ENCODE measurements at places on chromosomes 7 and 10. TPM values are rescaled to one million over a fixed set of nuclear protein-coding genes. Genes with fewer than 3 reads are reported as not detected.

GRCh38 chr10:118682533-118682932, 72.2 kb downstream of the CACUL1 start:
- no peak overlapping the region for H3K27ac ChIP-seq
- H3K36me3 ChIP-seq = peaks cover 11% of the 10 kb centered on the region
- no peak for DNase-seq

The FGF8 gene
- 0.82 TPM for total RNA-seq

GRCh38 chr7:13724977-13725566, 264.4 kb downstream of the ETV1 start:
- H3K36me3 ChIP-seq = no peaks in the 10 kb centered on the region
- no peak overlapping the region for H3K27ac ChIP-seq
- no peak overlapping the region for H3K4me3 ChIP-seq
- H3K27me3 ChIP-seq = no peaks in the 10 kb centered on the region
- no peak for DNase-seq

DNA sequence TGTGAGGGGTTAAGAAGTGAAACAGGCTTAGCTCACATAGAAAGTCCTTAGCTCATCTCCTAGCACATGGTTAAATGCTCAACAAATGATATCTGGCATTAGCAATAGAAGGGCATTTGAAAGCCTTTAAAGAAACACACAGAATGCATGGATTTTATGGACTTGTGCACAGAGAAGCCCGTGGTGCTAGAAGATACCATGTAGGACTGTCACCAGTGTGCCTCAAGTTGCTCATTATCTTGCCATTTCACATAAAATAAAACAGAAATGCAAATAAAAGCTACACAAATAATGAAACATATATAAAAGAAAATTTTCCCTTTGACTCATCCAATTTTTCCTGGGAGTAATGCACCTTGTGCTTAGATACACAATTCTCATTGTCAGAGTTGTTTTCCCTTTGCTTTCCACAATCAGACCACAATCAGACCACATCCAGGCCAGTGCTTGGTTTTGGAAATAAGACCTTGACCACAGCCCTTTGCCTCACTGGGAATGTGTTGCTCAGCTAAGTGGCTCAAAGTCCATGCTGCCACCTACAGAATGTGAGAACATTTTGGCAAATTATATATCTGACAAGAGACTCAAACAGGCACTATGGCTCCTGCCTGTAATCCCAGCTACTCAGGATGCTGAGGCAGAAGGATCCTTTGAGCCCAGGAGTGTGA, 9.5 kb upstream of the WDR11 start:
- no peaks in the 10 kb centered on the region for H3K4me1 ChIP-seq
- H3K27me3 ChIP-seq = peaks cover 32% of the 10 kb centered on the region
- no peaks in the 10 kb centered on the region for H3K36me3 ChIP-seq
- no peak overlapping the region for H3K4me3 ChIP-seq

The RNF32 gene
- total RNA-seq = 1.4 TPM

The DYNC1I1 gene
- 0.79 TPM for total RNA-seq

- H3K27ac ChIP-seq = no peak overlapping the region
- no peaks in the 10 kb centered on the region for H3K27me3 ChIP-seq
- no peaks in the 10 kb centered on the region for H3K36me3 ChIP-seq
- no peak overlapping the region for H3K4me3 ChIP-seq
These were observed 129.1 kb upstream of the ITGB1 start for GRCh38 chr10:33087152-33087551.

DNA sequence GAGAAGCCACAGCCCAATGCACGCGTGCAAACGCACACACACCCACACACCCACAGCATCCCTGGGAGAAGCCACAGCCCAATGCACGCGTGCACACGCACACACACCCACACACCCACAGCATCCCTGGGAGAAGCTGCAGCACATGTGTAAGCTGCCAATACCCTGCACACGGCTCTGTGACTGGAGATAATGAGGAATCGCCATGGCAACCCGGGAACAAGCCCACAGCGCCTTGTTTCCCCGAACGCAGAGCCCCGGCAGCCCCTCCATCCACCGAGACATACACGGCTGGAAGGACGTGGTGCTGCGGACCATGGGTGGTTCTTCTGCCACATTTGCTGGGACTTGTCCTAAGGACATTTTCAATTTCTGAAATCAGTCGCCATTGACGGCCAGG, 221.3 kb downstream of the PTPRN2 start:
- no peak for DNase-seq
- no peak overlapping the region for H3K4me3 ChIP-seq
- H3K27me3 ChIP-seq = peaks cover 32% of the 10 kb centered on the region
- peaks cover 7% of the 10 kb centered on the region for H3K4me1 ChIP-seq

GRCh38 chr10:119006451-119007210, 22.9 kb upstream of the NANOS1 start:
- no peak for DNase-seq
- H3K27me3 ChIP-seq = peaks cover 5% of the 10 kb centered on the region
- no peak overlapping the region for H3K4me3 ChIP-seq
- no peaks in the 10 kb centered on the region for H3K36me3 ChIP-seq
- H3K4me1 ChIP-seq = no peaks in the 10 kb centered on the region

- no peak overlapping the region for H3K27ac ChIP-seq
- H3K36me3 ChIP-seq = no peaks in the 10 kb centered on the region
- H3K27me3 ChIP-seq = peaks cover 16% of the 10 kb centered on the region
- DNase-seq = no peak
These were observed 115.3 kb downstream of the PLPP4 start for GRCh38 chr10:120572307-120572706.

DNA sequence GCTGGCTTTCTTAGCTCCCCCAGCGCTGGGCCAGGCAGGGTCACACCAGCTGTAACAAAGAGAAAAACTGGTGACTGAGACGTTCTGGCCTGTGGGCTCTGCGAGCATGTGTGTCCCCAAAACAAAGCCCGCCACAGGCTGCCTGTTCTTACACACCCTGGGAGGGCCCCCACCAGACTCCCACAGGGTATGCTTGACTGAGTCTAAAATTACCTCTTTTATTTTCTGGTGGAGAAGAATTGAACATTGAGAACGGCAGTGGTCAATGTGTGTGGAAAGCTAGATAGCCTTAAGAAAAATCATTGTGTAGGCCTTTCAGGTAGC, 808 bp downstream of the C10orf71 start:
- H3K27me3 ChIP-seq = peaks cover 19% of the 10 kb centered on the region
- no peak overlapping the region for H3K4me3 ChIP-seq
- no peak for DNase-seq
- no peak overlapping the region for H3K27ac ChIP-seq

DNA sequence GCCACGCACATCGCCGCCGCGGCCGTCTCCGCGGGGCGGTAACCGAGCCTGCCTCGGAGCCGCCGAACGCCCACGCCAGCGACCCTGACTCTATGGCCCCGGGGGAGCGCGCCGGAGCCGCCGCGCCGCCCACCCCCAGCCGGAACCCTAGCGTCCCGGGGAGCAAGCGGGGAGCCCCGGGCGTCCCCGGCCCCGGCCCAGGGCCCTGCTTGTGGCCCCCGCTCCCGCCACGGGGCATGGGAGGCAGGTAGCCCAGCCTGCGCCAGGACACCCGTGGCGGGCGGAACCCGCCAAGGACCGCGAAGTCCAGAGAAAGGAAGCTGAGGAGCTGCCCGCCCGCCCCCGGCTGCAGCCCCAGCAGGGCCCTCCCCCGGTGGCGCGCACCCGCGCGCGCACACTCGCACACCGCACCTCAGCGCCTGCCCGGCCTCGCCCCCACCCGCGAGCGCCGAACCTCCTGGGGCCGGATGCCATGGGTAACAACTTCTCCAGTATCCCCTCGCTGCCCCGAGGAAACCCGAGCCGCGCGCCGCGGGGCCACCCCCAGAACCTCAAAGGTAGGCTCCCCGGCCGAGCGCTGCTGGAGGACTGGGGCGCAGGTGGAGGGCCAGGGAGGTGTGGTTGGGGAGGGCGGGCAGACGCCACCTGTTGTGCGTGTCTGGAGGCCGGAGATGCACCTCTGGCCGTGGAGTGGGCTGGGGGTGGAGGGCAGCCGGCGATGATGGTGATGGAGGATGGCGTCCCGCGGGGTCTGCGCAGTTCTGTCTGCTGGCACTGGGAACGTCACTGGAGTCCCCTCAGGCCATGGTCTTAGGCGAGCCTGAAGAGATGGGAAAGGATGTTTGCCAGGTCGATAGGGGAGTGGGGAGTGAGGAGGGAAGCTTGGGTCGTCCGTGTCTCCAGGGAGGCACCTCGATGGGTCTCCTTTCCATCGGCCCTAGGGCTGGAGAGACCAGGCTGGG, 692 bp downstream of the NEURL1 start:
- no peak overlapping the region for H3K27ac ChIP-seq
- H3K36me3 ChIP-seq = no peaks in the 10 kb centered on the region
- H3K4me3 ChIP-seq = peak overlapping the region; percentile 91
- peaks cover 16% of the 10 kb centered on the region for H3K4me1 ChIP-seq

DNA sequence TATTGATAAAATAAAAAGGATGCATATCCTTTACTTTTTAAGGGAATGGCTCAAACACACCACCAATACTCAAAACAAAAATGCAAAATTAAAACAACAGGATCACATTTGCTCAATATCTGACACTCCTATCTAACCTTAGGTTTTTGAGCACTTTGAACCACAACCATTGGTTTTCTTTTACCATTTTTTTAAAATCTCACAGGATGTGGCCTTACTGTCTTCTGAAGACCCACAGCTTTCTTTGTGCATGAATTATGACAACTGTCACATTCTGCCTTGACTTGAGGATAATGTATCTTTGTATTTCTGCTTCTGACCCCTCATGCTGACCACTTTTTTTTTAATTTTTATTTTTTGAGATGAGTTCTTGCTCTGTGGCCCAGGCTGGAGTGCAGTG, 461.1 kb upstream of the NRP1 start:
- H3K27ac ChIP-seq = no peak overlapping the region
- peaks cover 15% of the 10 kb centered on the region for H3K4me1 ChIP-seq
- no peaks in the 10 kb centered on the region for H3K36me3 ChIP-seq
- no peaks in the 10 kb centered on the region for H3K27me3 ChIP-seq

DNA sequence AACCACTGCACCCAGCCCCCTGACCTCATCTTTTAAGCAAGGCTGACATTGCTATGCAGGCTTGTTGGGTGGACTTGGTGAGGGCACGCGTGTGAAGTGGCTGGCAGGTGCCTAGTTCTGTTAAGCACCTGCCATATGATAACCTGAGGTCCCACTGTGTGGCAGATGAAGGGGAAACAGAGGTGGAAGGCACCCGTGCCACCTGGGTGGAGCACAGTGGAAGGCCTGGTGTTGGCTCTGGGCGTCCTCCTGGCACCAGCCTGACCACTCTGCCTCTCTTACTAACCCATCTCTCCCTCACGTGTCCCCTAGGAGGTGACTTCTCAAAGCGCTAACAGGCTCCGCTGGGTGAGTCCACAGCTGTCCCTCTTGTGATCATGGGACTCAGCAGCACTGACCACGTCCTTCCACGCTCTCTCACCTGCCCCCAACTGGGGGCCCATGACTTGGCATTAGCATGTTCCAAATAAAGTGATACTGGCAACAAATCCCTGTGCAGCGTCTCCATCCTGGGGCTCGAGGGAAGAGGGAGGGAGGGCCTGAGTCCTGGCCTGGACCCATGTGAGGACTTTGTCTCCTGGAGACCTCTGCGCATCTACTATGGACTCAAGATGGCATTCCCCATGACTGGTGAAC, 4.6 kb upstream of the ZNF862 start:
- peaks cover 8% of the 10 kb centered on the region for H3K4me1 ChIP-seq
- DNase-seq = no peak

The C10orf62 gene
- total RNA-seq = not detected

DNA sequence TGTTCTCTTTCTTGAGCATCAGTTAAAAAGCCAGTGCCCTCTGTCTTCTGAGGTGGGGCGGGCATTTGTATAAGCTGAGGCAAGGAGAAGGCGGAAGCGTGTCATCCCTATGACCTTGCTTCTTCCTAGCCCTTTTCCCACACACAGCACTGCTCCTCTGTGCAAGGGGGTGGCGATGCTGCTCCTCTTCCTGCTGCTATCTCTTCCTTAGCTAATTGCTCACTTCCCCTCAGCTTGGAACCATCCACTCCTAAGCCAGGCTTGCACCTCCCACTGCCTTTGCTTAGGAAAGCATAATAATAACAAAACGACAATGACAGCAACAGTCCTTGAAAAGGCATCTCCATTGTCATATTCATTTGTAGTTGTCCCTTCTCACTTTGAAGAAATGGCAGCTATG, 366.9 kb downstream of the PHTF2 start:
- H3K27me3 ChIP-seq = no peaks in the 10 kb centered on the region
- H3K4me3 ChIP-seq = no peak overlapping the region
- H3K27ac ChIP-seq = no peak overlapping the region
- no peak for DNase-seq

DNA sequence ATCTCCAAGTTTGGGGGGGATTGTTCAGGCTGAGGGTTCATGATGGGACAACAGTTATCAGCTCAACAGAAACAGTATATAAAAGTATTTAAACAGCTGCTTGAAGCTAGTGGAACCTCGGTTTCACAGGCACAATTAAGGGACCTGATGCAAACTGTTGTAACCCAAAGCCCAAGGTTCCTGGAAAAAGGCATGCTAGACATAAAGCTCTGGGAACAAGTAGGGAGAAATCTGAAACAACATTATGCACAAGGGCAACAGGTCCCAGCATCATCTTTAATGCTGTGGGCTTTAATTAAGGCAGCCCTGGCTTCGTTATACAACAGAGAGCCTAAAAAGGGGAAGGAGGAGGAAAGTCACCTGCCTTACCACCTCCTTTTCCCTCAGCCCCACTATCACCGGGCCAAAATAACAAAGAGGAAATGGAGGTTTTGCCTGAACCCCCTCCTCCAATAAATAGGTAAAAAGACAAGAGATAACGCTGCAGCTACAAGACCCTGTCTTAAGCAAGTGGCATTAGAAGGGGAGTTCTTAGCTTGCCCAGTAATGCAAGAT, 83.2 kb upstream of the GPR22 start:
- H3K4me1 ChIP-seq = peaks cover 3% of the 10 kb centered on the region
- DNase-seq = no peak
- no peaks in the 10 kb centered on the region for H3K36me3 ChIP-seq
- H3K27ac ChIP-seq = no peak overlapping the region
- H3K27me3 ChIP-seq = no peaks in the 10 kb centered on the region
- no peak overlapping the region for H3K4me3 ChIP-seq

DNA sequence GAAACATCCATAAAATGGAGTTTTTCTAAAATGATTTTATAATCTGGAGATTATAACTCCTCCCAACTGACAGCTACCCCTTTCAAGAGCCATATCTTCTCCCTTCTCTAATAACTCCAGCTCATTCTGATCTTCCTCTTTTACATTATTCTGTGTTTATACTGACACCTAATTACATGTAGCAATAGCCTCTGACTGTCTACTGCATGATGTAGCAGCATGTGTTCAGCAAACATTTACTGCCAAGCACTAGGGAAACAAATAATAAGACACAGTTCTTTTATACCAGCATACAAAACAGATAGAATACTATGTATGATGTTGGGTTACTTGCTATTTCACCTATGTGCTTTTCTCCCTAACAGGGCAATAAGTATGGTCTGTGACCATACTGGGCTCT, 20.7 kb downstream of the RBM28 start:
- no peaks in the 10 kb centered on the region for H3K27me3 ChIP-seq
- H3K27ac ChIP-seq = no peak overlapping the region
- H3K4me1 ChIP-seq = no peaks in the 10 kb centered on the region

DNA sequence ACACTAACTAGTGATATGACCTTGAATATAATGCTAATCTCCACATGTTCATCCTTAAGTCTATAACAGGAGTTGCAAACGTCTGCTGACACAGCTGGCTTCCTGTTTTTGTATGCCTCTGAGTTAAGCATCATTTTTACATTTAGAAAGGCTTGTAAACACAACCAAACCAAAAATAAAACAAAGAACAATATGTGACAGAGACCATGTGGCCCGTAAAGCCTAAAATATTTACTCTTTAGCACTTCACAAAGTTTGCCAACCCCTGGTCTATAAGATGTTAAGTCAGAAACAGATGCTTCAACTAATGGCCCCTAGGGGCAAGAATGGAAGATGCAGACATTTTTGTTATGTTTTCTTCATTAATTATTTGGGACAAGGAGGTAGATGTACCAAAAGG, 109.3 kb downstream of the CPEB3 start:
- no peaks in the 10 kb centered on the region for H3K36me3 ChIP-seq
- no peak overlapping the region for H3K4me3 ChIP-seq
- H3K27me3 ChIP-seq = no peaks in the 10 kb centered on the region
- DNase-seq = no peak
- H3K4me1 ChIP-seq = no peaks in the 10 kb centered on the region
